ENCODE measurements at places on chromosomes 5 and 9.
A peak's percentile ranks its signal among the peaks of the same experiment; 100 is the strongest.

DNA sequence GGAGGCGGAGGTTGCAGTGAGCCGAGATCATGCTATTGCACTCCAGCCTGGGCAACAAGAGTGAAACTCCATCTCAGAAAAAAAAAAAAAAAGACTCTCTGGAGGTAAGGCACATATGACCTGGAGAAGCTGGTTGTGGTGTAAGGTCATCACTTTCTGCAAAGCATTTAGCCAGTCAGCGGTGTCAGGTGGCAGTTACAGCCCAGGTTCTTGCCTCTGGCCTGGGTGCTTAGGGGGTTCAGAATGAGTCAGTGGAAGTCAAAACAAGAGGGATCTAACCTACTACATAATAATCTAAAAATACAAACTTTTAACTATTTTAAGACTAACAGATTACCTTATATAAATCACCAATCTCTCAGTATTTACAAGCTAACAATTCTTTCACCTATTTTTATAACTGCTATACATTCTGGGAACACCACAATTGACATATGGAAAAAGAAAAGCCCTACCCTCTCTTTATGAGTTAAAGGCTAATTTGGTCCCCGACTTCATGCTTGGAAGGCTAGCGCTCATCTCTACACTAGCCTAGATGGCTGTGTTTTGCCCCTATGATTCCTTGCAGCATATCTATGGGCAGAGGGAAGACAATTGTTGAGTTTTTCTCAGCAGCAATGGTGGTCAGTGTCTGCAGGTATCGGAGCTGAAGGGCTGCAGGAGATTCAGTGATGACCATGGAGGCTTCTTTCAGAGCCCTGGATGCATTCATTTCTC is 29.2 kb downstream of the STOM start:
- H3K4me1 ChIP-seq: peaks cover 17% of the 10 kb centered on the region
- H3K4me3 ChIP-seq: no peak overlapping the region
- H3K36me3 ChIP-seq: peaks cover 82% of the 10 kb centered on the region

DNA sequence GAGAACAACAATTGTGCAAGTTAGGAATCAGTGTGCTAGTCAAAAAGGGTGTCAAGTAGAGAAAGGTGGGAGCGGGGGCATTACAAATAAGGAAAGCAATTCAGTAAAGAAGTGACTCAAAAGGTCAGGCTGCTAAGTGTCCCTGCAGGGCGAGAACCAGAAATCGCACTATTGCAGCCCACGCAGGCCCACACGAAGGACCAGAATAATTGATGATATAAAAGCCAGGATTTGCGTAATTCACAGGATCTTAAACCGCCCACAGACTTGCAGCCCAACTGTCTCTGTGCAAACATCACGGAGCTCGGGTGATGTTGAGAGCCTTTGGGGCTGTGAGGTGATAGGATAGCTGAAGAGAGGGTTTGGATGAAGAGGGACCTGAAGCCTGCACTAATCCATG is 349.0 kb downstream of the BRINP1 start:
- H3K4me1 ChIP-seq: peaks cover 22% of the 10 kb centered on the region
- H3K27me3 ChIP-seq: no peaks in the 10 kb centered on the region
- H3K36me3 ChIP-seq: no peaks in the 10 kb centered on the region
- no peak overlapping the region for H3K27ac ChIP-seq
- no peak overlapping the region for H3K4me3 ChIP-seq

- H3K27me3 ChIP-seq: no peaks in the 10 kb centered on the region
- DNase-seq: no peak
- H3K4me1 ChIP-seq: no peaks in the 10 kb centered on the region
- no peaks in the 10 kb centered on the region for H3K36me3 ChIP-seq
- H3K4me3 ChIP-seq: no peak overlapping the region
Measured at GRCh38 chr5:157989296-157989695, 130.4 kb upstream of the CLINT1 start.

DNA sequence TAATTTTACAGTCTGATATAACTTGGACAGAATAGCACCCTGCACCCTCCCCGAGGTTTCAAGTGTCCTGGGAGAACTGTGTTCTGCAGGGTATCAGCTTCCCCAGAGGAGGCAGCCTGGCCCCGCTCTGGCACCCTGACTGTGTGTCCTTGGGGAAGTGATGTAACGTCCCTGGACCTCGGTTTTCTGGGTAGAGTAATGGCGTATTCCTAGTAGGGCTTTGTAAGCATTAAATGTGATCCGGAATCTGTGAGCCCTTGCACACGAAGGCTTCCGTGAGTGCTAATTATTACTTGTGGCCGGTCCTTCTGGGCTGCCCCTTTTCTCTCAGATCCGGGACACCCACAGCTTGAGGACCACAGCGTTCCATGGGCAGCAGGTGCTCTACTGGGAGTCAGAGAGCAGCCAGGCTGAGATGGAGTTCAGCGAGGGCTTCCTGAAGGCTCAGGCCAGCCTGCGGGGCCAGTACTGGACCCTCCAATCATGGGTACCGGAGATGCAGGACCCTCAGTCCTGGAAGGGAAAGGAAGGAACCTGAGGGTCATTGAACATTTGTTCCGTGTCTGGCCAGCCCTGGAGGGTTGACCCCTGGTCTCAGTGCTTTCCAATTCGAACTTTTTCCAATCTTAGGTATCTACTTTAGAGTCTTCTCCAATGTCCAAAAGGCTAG is 1.0 kb upstream of the CACFD1 start:
- peak overlapping the region; percentile 86 for H3K27ac ChIP-seq
- peaks cover 8% of the 10 kb centered on the region for H3K36me3 ChIP-seq
- DNase-seq: no peak
- H3K4me3 ChIP-seq: peak overlapping the region; percentile 63

DNA sequence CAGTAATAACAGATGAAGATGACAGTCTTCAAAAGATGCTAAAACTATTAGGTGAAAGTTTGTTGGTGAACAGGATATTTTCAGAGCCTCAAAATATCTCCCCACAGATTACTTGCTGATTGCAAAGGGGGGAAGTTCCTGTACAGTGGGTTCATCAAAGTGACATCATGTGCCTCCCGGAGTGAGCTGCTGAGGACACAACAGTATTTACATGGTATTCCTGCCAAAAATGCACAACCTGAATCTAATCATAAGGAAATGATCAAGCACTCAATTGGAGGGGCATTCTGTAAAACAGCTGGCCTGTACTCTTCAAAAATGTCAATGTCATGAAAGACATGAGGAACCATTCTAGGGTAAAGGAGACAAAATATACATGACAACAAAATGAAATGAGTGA is 18.9 kb upstream of the GLIS3 start:
- no peaks in the 10 kb centered on the region for H3K27me3 ChIP-seq
- no peak overlapping the region for H3K4me3 ChIP-seq
- H3K4me1 ChIP-seq: no peaks in the 10 kb centered on the region
- no peak overlapping the region for H3K27ac ChIP-seq

DNA sequence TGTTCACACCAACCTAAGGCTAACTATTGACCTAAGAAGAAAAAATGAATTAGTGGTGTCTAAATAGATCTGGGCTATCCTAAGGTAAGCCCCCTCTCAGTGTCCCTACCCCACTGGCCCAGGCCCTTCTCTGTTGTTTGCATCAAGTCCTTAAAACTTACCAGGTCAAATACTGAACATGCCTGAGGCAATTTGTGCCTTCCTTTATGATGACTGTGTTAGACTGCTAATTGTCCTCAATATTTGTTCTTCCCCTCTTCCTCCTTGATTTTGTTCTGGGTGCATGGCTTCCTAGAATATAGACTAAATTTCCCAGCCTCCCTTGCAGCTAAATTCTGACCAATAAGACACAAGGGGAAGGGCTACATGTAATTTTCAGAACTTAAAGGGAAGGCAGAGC is 199.9 kb downstream of the ADAMTS12 start:
- no peak for DNase-seq
- no peaks in the 10 kb centered on the region for H3K27me3 ChIP-seq
- no peak overlapping the region for H3K27ac ChIP-seq
- H3K4me1 ChIP-seq: no peaks in the 10 kb centered on the region

GRCh38 chr5:156037151-156037909 is 289.6 kb upstream of the SGCD start:
- H3K27me3 ChIP-seq: no peaks in the 10 kb centered on the region
- H3K36me3 ChIP-seq: no peaks in the 10 kb centered on the region
- no peaks in the 10 kb centered on the region for H3K4me1 ChIP-seq
- H3K4me3 ChIP-seq: no peak overlapping the region
- DNase-seq: no peak
